Cardiac muscle cell (in vitro differentiated cells and primary cell): ENCODE measurements at places on chromosomes 7 and 10. TPM values are rescaled to one million over a fixed set of nuclear protein-coding genes. Genes with fewer than 3 reads are reported as not detected.

The MCM10 gene
- total RNA-seq = 3.9 and 4.8 TPM in 2 replicates

DNA sequence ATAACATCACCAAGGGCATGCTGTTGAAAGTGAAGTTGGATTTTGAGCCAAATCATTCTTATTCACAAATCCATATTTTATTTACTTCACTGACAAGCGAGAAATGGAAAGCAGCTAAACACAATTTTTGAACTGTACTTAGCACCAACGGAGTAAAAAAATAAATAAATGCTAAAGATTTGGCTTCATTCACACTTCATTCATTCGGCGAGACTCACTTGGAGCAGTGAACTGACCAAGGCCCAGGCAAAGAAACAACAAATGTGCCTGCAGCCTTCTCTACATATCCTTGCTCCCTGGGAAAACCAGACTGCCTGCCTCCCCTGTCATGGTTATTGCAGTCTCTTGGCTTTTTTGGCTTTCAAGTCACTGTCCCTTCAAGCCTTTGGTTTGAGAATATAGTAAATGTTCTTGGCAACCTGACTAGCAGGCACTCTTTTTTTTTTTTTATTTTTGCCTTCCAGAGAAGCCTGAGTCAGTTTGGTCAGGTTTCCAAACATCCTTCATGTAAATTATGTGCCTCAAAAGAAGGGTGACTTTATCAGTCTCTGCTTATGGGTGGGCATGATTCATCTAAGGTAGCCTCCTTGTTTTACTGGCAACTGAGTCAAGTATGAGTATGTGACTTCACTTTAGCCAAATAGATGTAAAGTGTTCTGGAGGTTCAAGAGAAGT is 177.6 kb upstream of the MEOX2 start:
- H3K36me3 ChIP-seq = no peaks in the 10 kb centered on the region
- no peak overlapping the region for H3K4me3 ChIP-seq
- DNase-seq = no peak

GRCh38 chr10:19373988-19374387 is 325.4 kb downstream of the MALRD1 start:
- H3K27ac ChIP-seq = no peak overlapping the region
- DNase-seq = no peak
- no peak overlapping the region for H3K4me3 ChIP-seq
- no peaks in the 10 kb centered on the region for H3K27me3 ChIP-seq
- H3K36me3 ChIP-seq = no peaks in the 10 kb centered on the region

GRCh38 chr7:826230-826917 is 5.9 kb upstream of the SUN1 start:
- no peaks in the 10 kb centered on the region for H3K27me3 ChIP-seq
- no peak overlapping the region for H3K4me3 ChIP-seq
- no peaks in the 10 kb centered on the region for H3K36me3 ChIP-seq
- peak overlapping the region; percentile 12 for H3K27ac ChIP-seq
- no peak for DNase-seq

DNA sequence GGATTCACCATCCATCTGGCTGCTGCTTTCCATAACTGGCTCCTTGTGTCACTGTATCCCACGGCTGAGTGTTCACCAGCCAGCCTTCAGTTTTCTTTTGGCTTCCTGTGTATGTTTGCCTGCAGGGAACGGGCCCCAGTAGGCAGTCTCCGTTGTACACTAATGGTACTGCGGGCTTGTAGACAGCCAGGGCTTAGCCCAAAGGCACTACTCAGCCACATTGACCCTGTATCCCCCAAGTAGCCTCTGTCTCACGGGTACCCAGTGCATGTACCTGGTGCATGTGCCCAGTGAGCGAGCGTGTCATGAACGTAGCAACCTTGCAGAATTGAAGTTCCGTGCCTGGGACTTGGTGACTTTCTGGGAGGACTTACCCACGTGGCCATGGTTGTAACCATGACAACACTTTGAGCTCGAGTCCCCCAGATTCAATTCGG is 6.1 kb downstream of the PFKFB3 start:
- H3K27ac ChIP-seq = peak overlapping the region; percentile 42
- H3K4me3 ChIP-seq = no peak overlapping the region
- H3K27me3 ChIP-seq = no peaks in the 10 kb centered on the region
- peaks cover 2% of the 10 kb centered on the region for H3K36me3 ChIP-seq
- peaks cover 38% of the 10 kb centered on the region for H3K4me1 ChIP-seq
- DNase-seq = no peak

DNA sequence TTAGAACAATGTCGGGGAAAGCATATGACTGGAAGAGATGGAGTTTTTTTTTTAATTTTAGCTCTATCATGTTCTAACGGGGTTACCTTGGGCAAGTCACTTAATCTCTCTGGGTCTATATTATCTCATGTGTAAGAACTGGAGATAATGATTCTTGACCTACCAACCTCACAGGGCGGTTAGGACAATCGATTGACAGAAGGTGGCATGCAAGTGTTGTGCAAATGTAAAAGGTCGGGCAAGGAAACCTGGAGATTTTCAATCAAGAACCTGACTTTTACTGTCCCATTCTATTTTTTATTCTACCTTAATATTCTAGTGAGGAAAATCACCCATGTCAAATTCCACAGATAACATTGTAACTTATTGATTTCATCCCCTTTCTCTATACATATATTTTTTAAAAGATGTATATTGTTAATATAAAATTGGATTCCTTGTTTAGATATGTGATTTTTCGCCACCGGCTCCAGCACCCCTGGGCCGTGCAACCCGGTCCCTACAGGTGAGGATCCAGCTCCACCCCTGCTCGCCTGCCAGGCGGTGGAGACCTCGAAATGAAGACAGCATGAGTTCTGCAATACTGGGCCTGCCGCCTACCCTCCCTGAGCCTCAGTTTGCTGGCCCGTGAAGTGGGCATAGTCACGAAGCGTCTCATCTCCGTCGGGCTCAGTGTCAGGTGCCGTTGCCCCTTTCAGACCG is 497.6 kb upstream of the PHF14 start:
- DNase-seq = no peak
- H3K27ac ChIP-seq = no peak overlapping the region
- no peaks in the 10 kb centered on the region for H3K27me3 ChIP-seq
- no peaks in the 10 kb centered on the region for H3K4me1 ChIP-seq
- H3K4me3 ChIP-seq = no peak overlapping the region
- no peaks in the 10 kb centered on the region for H3K36me3 ChIP-seq

GRCh38 chr7:31550432-31550831 is 36.5 kb downstream of the ITPRID1 start:
- H3K27ac ChIP-seq = no peak overlapping the region
- no peak overlapping the region for H3K4me3 ChIP-seq
- H3K27me3 ChIP-seq = no peaks in the 10 kb centered on the region
- no peak for DNase-seq
